Spinal cord (tissue), 10 donors: ENCODE measurements at places on chromosomes 13 and 19.
A peak's percentile ranks its signal among the peaks of the same experiment; 100 is the strongest.

DNA sequence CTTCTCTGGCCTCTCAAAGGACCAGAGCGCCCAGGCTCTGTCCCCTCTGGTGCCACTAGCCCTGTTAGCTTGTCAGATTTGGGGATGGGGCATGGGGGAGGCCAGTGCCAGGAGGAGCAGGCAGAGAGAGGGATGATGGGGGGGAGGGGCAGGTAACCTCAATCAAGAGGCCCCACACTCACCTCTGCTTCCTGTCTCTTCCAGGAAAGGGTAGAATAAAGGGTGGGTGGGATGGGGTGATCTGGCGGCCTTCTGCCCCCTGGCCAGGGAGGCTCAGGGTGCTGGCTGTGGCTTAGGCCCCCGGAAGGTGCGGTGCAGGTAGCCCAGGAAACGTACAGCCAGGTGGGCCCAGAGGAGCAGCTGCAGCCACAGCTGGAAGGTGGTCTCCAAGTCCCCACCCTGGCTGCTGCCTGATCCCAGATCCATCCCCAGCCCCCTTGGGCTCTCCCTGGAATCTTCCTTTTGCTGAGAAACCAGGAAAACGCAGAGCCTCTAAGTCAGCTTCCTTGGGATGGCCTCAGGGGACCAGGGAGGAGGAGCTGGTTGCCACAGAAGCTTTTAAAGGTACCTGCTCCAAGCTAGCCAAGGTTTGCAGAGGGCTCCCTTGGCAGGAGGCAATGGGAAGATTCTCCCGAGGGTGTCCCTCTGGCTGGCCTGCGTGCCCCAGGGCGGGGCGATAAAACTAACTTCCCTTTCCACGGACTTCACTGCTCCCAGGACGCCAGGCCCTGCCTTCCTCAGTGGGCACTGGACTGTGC lies 5.3 kb downstream of the PRKACA start:
- DNase-seq: no peak

GRCh38 chr19:56538254-56538760 lies 441 bp upstream of the ZFP28 start:
- DNase-seq: peak; percentile 89

DNA sequence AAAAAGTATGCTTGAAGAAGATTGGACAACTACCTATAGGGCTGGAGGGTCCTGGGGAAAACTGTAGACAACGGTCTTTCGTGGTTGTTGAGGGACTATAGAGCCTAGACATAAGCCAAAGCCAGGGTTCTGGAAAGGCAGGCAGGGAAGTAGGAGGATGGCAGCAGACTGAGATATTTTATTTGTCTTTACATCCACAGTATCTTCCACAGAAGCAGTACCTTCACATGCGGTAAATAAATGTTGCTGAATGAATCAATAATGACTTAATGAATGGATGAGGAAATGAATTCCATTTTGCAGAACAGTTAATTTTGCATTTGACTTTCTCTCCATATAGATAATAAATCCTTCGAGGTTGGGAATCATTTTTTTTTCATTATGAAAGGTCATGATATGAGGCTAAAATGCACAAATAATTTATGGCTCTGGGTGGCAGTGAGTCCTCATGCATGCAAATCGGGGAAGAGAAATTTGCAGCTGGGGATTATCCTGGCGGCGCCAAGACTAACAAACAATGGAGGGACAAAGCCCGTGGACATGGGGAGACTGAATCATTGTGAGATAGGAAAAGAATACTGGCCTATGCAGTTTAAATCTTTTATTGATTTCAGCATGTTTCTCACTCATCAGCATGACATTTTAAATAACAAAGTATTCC lies 102.0 kb downstream of the ERCC5 start:
- no peak for DNase-seq

GRCh38 chr19:43581467-43581866 lies 5.9 kb downstream of the PINLYP start:
- no peak for DNase-seq

GRCh38 chr19:294946-295686 lies 3.9 kb upstream of the PLPP2 start:
- no peak for DNase-seq

DNA sequence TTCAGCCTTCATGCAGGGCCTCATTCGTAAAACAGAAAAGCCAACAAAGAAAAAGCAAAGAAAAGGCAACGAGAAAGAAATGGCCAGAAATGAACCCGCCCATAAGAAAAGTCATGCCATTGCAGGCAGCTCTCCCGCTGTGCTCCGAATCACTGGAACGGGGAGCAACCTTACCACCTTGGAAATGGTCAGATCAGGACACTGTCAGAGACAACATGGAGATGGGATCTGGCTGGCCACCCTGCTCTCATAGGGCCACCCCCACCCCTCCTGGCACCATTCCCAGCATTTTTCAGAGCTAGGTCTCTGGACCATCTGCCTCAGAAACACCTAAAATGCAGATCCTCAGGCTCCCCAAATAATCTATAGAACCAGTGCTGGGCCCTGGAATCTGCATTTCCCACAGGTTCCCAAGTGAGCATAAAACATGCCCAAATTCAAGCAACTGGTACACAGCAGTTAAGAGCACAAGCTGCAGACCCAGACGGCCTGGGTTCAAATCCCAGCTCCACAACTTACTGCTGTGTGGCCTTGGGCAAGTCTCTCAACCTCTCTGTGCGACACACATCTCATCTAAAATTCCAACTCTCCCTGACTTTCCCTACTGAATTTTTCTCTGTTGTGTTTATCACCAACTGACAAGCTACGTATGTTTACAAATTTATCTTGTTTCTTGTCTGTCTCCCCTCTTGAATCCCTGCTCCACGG lies 151.6 kb downstream of the IER2 start:
- DNase-seq: no peak

GRCh38 chr19:5154129-5154798 lies 185.4 kb downstream of the KDM4B start:
- DNase-seq: no peak

- DNase-seq: no peak
Observed at GRCh38 chr19:7687177-7687576, 6.5 kb downstream of the TRAPPC5 start.

DNA sequence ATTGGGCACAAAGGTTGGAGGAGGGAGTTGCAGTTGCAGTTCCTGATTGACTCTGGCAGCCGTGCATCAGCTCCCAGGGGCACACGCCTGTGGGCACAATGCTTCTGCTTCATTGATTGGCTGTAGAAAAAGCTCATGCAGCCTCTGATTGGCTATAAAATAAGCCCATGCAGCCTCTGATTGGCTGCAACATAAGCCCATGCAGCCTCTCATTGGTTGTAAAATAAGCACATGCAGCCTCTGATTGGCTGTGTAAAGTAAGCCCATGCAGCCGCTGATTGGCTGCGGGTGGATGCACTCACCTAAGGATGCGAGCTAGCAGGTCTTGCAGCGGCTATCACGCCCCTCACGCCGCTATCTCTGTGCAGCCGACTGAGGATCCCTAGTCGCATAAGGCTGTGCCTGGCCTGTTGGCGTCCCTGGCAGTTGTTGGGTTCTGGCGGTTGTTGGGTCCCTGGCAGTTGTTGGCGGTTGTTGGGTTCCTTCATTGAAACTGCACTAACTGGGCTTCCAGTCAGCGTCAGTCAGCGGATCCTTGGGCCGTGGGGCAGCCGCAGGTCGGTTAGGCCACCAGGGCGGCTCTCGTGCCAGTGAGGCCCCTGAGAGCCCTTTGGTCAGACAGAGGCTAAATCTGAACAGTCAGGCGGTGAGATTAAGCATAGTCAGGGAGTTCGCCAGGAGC lies at the start of gene SIGLECL1:
Gene SIGLECL1 (plus strand): TSS at position 295 of the 682 bp plus-strand sequence. CDS start 12,993 bp downstream, outside the sequence.
- DNase-seq: no peak

DNA sequence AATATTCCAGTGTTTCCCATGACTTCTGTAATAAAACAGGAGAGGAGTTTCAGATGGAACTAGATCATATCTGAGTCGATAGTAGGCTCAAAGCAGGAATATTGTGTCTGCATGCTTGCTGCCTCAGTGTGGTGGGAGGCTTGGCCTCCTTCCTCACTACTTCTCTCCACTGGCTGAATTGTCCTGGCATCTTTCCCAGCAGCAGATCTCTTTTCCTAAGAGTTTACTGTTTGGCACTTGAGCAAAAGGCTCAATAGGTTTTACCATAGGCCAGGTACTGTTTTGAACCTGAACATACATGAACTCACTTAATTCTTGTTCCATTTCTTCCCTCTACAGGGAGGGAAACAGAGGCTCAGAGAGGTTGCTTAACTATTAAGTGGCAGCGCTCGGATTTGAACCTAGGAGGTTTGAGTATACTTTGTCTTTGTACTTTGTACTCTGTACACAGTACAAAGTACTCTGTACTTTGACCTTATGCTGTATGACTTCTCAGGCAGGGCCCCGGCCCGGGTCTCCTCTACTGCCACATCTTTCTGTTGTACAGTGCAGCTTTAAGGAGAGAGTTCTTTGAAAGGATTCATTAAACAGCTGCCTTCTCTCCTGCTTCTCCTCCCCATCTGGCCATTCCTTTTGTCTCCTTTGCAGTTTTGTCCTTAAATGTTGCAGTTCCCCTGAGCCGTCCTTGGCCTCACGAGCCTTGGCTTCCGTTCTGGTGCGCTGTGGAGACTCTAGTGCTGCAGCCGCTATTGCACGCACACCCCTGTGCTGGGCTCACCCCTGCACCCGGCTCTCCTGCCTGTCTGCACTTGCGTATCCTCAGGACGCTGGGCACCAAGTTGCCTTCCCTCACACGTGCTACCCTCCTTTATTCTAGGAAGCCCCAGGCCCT lies 8.1 kb downstream of the B3GLCT start:
- no peak for DNase-seq

GRCh38 chr13:107373551-107373950 lies 805.6 kb upstream of the ARGLU1 start:
- DNase-seq: peak; percentile 86

GRCh38 chr13:100485265-100485664 lies 103.3 kb downstream of the GGACT start:
- DNase-seq: no peak

- no peak for DNase-seq
Observed at GRCh38 chr19:51000981-51001380, 423 bp downstream of the KLK8 start.

DNA sequence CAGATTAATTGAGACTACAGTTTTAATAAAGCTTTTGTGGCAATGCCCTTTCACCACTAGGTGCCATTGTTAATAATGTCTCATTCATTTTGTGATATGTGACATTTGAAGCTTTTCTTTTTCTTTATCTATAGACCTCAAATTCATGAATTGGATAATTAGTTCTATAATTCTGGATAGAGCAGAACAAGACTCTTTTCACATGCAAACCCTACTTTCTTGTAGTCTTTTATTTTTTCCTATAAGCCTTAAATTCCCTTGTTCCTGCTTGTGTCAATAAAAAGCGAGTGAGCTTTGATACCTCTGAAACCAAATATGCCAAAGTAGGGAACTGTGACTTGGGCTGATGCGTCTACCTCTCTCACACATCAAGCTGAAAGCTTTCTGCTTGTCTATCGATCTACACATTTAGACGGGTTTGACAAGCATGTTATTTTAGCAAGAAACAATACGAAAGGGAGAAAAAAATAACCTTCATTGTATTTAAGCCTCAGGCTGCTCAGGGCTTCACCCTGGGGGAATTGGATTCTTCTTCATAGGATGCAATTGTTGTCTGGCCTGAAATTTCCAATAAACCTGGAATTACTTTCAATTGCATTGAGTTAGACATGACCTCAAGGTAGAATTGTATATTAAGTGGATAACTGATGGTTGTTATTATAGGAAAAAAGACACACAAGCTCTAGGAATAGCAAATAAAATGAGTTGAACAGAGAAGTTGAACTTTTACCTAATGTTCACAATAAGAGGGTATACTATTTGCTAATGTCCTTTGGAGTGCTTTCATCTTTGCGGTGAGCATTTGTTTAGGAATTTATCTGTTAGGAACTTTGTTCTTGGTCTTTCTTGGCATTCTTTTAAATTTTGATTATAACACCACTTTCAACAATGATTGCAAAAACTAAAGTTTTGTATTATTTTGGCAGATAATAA lies 1150.2 kb upstream of the PCDH9 start:
- DNase-seq: no peak

GRCh38 chr19:42831221-42832019 lies 48.1 kb downstream of the PSG1 start:
- no peak for DNase-seq

DNA sequence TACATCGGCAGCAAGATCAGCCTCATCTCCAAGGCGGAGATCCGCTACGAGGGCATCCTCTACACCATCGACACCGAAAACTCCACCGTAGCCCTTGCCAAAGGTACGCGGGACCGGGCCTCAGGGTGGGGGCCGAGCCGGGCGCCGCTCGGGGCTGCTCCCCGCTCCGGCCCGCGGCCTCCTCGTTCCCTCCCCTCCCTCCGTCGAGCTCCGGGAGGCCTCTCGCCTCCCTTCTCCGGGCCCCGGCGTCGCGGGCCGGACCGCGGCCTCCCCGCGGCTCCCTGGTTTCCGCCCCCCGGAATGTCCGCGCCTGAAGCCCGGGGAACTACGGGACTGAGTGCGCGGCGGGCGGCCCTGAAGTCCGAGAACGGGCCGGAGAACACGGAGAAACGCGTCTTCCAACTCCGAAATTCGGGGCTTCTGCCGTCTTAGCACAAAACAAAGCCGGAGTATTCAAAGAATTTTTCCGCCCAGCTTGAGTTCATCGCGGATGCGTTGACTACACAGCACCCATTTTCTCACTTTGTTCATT lies 423 bp downstream of the LSM14A start:
- DNase-seq: peak; percentile 57

DNA sequence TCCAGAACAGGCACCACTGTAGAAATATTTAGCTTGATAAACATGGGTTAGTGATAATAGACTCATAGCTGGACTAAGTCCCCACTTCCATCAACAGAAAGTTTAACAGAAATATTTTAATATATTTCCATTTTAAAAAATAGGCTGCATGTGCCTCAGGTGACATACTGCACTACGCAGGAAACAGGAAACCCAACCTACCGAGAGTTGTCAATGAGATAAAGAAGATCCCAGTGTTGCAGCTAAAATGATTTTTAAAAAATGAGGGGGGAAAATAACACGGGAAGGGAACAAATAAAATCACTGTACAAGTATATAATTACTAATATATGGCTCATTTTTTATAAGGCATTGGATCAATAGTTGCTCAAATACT lies 154.8 kb downstream of the TBC1D4 start:
- no peak for DNase-seq

- DNase-seq: no peak
Observed at GRCh38 chr13:21511849-21512248, 52.7 kb upstream of the ZDHHC20 start.

GRCh38 chr19:1268226-1269064 lies 687 bp upstream of the CIRBP start:
- DNase-seq: no peak

DNA sequence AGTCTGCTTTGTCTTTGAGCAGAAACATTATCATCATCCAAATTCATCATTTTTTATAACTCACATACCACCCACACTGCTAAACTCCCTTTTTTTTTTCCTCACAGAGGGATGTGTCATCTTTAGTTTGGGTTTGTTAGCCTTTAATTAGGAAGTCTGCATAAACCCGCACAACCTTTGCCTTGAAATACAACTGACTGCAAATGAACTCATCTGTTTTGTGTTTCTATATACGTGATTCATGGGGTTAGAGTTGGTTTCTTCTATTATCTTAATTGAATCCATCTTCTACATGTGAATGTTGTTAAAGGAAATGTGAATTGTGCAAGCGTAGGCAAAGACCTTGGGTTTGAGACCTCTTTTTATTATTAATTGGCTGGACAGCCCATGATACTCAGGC lies 102.7 kb downstream of the SLAIN1 start:
- DNase-seq: no peak
